Jurkat, Clone E6-1 (cell line): ENCODE measurements at places on chromosomes 12 and 14.

- DNase-seq = no peak
Observed at GRCh38 chr14:79656056-79656455, 555.2 kb downstream of the DIO2 start.

- no peak for DNase-seq
Observed at GRCh38 chr14:28240909-28241308, 525.7 kb upstream of the FOXG1 start.

DNA sequence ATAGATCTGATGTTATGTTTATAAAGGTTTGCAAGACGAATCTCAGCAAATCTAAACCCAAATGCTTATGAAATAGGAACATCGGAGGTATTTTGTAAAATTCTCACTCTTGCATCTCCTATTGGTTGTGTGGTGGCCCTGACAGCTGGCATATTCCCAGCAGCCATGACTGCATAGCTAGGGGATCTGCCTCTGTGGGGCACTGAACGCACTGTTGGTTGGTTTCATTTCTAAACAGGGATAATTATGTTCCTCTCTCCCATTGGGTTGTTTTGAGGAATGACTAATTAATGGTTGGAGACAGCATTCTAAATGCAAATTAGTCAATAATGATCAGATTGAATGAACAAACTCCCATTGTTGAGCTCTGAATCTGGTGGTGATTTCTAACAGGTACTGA, 2.7 kb upstream of the BEST3 start:
- DNase-seq = no peak

DNA sequence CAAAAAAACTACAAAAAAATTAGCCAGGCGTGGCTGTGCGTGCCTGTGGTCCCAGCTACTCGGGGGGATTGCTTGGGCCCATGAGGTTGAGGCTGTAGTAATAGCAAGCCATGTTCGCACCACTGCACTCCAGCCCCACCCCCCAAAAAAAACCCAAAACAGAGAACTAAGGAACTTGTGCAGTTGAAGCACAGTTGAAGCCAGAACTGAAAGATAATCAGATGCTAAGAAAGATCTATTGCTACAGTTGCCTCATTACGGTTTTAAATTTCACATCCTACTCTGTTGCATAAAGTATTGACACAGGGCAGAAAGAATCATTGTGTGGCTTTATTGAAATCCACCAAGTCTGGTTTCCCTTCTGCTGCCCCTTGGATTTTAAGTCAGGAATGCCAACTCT, 3.8 kb downstream of the CS start:
- DNase-seq = no peak

GRCh38 chr12:74663958-74664357, 126.3 kb downstream of the ATXN7L3B start:
- DNase-seq = no peak
